HuH-7 (cell line): ENCODE measurements at places on chromosomes 2 and 18.

- DNase-seq = no peak
Observed at GRCh38 chr2:237039301-237040031, 46.2 kb upstream of the COPS8 start.

DNA sequence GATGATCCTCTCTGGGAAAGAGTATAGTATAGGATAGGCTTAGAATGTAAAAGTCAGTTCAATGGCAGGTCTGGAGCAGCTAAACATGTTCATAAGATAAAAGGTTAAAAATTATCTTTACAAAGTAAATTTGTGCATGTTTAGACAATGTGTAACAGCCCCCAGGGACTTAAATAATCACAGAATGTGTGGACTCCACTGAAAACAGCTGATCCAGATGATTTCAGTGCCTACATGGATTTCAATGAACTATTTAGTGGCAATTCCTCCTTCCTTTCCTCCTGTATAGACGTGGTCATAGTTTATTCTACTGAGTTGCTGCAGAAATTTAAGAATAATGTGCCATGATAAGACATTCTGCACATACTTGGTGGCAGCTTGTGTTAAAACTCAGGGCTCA, 42.9 kb downstream of the ARHGEF33 start:
- DNase-seq = no peak

DNA sequence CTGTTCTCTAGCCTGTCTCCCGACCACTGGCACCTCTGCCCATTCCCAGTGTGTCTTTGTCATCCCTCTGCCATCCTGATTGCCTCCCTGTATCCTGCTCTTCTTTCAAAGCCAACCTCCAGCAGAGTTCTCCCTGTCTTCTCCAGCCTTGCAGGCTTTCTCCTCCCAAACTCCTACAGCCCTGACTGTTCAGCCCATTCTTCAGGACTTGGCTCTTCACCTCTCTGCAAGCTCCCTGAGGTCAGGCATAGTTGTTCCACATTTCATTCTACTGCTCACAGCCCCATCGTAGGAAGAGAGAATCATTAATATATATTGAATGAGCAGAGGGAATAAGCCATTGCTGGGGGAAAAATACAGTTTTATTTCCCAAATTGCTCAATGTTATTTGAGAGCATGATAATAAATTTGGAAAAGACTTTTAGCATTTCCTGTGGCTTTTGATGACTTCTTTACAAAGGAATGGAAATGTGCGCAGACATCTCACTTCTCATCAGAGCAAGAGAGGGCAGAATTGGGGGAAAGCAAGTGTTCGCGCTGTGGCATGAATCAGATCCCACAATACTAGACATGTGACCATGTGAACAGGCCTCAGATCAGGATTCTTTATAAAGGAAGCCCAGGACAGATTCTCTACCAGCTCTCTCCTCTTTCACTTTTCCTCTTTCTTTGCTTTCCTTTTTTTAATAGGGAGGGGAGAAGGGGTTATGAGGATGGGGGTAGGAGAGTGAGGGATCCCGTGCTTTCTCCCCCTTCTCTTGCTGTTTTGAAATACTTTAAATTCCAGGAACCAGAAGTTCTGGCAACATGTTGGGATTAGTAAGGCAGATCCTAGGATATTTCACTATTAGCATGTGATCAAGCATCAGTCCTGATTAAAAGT, 37.4 kb downstream of the EPAS1 start:
- no peak for DNase-seq

- DNase-seq = no peak
Observed at GRCh38 chr18:61825386-61825785, 67.4 kb downstream of the RNF152 start.

DNA sequence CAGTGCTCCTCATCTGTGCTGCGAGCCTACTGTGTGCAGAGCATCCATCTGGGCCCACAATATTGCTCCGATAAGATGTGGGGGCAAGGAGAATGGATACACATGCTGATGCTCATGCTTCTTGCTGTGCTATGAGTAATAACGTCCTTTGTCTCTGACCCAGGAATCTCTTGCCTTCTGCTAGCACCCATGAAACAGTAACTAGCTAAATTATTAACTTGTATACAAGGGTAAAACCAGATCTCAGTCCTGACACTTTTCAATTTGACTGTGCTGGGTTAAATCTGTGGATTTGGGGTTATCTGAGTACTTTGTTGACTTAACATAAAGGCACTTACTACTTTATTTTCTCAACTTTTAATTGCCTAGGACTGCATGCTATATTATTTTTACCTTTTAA, 357.6 kb downstream of the SLC4A3 start:
- DNase-seq = no peak

DNA sequence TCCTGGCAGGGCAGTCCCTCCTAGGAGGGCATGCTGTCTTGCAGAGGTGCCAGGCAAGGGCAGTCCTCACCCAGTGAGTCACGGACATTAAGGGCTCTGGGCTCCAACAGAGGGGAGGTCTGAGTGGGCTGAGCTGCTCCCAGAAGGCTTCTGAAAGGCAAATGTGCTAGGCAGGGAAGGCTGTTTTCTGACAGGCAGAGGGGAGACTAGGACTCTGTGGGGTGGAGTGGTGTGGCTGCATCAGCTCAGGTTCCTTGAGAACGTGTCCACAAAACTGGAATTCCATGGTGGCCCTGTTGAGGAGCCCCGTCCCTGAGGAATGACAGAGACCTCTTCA, 283.5 kb downstream of the MYCN start:
- no peak for DNase-seq

GRCh38 chr2:175234650-175235049, 53.1 kb upstream of the ATP5MC3 start:
- no peak for DNase-seq
